ENCODE measurements at places on chromosomes 12 and 14.

- no peak for DNase-seq
Observed at GRCh38 chr12:102462795-102463465, 17.4 kb downstream of the IGF1 start.

DNA sequence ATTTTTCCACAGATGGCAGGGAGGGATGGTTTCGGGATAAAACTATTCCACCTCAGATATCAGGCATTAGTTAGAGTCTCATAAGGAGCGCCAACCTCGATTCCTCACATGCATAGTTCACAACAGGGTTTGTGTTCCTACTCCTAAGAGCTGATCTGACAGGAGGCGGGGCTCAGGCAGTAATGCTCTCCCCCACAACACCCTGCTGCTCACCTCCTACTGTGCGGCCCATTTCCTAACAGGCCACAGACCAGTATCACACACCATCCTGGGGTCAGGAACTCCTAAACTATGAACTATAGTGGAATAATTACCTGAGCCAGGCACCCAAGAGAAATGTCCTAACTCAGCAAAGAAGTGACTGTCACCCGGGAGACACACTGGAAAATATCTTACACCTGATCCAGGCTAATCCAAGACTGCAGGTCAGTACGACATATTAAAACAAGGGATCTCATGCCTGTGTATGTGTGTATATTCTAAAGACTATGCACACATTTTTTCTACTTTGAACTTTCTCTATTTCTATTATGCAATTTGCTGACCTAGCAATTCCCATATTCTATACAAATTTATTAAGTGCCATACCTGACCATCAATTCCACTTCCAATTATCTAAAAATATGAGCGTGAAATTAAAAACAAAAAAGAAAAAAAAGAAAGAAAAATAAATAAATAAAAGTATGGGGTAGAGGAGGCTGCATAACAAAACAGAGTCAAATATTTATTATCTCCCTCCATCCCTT lies 4.7 kb downstream of the NAA25 start:
- no peak for DNase-seq

DNA sequence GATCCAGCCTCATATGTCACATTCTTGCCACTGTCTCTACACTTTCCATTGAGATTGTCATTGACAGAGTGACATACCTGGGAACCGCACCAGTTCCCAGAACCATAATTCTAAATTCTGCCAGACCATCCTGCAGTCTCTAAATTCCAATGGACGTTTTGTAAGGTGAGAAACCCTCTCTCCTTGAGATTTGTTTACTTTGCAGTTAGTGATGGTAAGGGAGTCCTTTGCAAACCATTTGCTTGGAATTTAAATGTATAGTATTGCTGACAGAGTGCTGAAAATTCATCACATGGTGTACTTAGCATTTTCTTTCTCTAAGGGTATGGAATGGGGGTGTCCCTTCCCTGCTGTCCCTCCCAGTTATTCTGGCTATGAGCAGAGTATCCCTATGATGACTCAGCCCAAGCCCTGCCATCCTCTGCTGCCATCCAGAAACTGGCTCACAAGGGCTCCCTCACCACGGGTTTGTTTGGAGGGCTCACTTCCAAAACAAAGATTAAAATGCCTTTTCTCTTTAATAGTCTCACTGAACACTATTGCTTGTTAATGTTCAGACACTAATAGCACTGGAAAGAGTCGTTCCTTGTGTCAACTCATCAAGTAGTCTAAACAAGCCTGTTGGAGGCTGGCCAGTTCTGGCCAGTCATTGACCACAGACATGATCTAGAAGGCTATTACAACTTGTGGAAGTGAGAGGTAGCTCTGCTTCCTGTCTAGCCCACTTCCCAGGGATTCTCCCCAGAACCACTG lies 129.0 kb upstream of the HMGA2 start:
- no peak for DNase-seq

DNA sequence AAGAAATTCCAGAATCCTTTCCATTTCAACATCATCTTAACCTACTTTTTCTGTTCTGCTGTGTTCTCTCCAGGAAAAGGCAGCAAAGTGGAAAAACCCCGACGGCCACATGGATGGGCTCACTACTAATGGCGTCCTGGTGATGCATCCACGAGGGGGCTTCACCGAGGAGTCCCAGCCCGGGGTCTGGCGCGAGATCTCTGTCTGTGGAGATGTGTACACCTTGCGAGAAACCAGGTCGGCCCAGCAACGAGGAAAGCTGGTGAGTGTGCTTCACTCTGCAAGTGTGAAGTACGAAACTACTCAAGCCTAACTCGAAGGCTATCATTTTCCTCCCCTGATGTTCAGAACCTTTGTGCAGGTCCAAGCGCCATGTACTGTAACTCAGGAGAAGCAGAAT lies 172.0 kb downstream of the PELI2 start:
- DNase-seq = no peak

- DNase-seq = no peak
Observed at GRCh38 chr12:5535541-5535940, 103.6 kb downstream of the NTF3 start.

DNA sequence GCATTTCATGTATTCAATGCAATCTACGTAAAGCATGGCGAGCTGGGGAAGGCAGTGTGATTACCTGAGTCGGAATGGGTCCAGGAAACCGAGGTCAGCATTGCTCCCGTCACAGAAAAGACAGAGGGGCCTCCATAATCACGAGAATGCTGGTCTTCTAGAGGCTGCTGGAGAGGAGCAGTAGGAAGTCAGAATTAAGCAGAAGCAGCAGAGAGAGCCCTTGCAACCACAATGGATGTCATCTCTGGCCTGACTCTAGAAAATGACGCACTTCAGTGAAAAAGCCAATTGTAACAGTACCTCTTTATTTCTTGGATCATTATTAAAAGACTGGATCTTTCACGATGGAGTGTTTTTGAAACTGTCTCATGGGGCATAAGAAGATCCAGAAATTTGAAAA lies 69.5 kb upstream of the FOXN3 start:
- no peak for DNase-seq

DNA sequence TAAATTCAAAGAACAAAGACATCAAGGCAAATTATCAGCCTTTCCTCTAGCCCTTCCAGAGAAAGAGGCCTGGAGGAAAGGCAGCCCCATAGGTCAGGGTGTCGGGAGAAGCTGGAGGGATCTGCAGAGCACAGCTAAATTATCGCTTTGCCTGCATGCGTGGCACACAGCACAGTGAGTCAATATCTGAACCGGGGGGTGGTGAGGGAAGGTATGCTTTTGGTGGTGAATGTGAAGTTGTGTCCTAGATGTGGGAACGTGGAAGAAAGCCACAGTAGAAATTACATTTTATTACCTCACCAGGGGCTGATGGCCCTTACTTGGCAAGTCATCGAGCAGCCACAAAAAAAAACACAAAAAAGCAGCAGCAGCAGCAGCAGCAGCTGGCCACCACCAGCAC lies 243.2 kb downstream of the EGLN3 start:
- DNase-seq = no peak

DNA sequence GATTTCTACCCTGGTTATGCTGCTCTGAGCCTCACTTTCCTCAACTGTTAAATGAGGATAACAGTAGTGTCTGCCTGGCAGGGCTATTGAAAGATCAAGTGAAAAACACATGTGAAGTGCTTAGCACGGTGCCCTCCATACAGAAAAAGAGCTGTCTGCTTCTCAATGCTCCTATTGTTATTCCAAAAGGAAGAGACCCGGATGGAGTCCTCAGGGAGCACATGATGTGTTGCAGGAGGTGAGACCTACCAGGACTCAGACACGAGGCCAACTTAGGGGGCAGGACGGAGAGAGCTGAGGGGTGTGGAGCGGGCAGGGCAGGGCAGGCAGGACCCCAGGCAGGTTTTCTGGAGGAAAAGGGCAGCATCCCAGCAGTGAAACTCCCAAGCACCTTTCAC lies 8.9 kb downstream of the FAIM2 start:
- DNase-seq = no peak

DNA sequence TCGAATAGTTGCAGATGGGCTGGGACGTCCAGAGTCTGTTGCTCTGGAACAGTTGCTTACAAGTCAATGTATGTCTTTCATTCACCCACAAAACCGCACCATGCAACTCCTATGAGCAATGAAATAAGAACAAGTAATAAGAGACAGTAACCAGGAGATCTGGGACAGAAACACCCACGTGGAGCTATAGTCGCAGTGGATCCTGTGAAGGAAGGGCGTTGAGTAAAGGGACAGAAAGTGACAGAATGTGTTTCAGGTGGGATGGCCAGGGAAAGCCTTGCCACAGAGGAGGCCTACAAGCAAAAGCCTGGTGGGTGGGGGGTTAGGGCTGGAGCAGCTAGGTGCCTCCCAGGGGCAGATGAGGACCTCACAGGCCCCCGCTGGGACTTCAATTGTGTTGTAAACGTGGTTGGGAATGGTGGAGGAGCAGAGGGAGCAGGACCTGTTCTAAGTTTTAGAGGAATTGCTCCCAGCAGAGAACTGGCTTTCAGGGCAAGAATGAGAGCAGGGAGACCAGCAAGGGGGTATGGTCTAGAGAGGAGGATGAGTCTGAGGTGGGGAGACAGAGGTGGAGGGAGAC lies 86.7 kb upstream of the FZD10 start:
- no peak for DNase-seq

DNA sequence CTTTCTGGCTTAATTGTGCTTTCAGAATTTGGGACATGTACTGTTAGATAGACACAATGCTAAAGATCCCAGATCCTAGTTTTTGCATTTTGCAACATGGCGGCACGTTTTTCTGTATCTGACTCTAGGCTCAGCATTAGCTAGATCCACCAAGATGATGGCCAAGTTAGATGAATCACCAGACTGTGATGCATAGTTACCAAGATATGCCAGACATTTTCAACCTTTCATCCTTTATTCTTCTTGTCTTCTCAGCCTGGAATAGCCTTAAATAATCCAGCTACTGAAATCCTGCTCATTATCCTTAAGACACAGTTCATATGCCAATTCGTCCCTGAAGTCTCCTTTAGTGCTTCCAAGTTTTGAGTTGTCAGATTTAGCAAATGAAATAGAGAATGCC lies 144.9 kb upstream of the CRY1 start:
- no peak for DNase-seq

DNA sequence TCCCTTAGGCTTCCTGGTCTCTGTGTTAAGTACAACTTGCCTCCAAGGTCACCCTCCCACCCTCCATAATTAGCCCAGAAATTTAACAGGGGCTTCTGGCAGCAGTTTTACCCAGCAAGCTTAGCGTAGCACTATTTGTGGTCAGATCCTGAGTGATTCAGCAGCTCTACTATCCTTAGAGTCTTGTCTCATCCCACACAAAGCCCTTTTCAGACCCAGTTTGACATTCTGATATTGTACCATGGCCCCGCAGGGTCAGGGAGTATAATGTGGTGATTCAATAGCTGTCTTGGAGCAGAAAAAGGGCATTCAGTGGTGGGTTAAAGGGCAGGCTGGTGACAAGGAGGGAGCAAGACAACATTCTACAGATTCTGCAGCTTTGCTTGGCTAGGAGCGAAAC lies 153.8 kb upstream of the DDHD1 start:
- no peak for DNase-seq

DNA sequence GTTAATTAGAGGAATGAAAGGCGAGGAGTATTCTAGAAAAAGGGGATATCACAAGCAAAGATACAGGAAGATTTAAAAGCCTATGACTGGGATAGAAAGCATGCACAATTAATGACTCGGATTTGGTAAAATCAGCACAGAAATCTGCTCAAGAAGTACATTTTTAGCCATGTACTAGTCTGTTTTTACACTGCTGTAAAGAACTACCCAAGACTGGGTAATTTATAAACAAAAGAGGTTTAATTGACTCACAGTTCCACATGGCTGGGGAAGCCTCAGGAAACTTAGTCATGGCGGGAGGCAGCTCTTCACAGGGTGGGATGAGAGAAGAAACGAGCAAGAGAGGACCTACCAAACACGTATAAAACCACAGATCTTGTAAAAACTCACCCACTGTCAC lies 716.3 kb upstream of the MDGA2 start:
- DNase-seq = no peak

DNA sequence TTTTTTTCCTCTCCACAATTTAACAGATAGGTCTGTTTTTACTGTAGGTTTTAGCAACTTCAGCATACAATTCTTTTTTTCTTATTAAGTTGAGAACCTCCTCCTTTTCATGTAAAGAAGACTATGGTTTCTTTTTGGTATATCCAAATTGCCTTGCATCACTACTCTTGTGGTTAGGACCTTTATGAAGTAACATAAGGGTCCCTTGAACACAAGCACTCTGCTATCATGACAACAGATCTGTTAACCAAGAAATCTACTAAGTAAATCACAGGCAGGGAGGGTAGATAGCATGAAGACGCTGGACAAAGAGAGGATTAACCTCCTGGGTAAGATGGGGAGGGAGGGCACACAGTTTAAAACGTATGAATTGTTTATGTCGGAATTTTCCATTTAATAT lies 380.6 kb downstream of the CCDC91 start:
- no peak for DNase-seq

GRCh38 chr12:103667125-103667524 lies 80.1 kb downstream of the STAB2 start:
- no peak for DNase-seq

DNA sequence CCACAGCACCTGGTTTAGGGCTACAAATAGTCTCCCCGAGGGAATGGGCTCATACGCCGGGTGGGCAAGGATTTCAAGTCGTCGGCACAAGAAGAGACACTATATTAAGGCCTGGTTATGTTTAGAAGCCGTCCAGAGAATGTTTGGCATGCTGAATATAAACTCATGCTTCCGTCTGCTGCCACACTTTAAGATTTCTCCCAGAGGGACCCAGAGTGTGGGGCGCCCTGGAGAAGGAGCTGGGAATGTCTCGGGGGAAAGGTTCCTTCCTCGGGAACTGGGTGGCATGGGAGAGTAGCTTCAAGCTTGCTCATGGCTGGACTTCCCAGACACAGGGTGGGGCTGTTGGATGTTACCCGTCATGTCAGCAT lies 295.7 kb downstream of the CACNA1C start:
- DNase-seq = no peak

- no peak for DNase-seq
Observed at GRCh38 chr14:76820700-76821099, 5.5 kb upstream of the LRRC74A start.

DNA sequence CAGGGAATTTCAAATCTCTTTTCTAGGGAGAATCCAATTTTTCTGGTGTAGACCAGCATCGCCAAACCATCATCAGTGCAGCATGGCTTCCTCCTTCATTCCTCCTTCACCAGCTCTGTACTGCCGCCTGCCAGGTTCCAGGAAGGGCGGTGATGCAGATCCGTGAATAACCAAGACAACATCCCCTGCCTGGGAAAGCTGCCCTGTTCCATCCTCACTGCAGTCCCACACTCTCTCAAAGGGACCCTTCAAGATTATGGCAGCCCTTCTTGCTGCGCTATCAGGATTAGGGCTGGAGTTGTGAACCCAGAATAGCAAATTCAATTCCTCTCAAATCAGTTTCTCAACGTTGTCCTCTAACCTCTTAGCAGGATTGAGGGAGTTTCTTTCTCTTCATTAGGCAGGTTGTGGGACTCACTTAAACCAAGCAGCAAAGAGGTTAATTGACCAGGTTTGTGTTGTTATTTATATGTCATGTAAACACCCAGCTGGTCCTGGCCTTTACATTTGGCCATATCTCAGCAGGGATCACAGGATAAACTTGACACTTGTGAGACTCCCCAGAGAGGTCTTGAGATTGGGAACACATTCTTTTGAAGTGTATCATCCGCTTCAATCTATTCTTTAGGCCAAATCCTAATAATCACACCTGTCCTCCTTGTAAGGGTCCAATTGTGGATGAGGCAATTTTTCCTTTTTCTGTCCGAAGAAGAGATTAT lies 26.2 kb downstream of the TMEM30B start:
- DNase-seq = no peak

Data from stimulated activated naive B cell treated with anti-CD40 and anti-IgM and Interleukin-4, amounts not matched to agents 10 μg/mL and 1 μg/mL and 100 μg/mL, for 72 hours (primary cell).